ENCODE measurements at places on chromosomes 2 and 18. TPM values are rescaled to one million over a fixed set of nuclear protein-coding genes. Genes with fewer than 3 reads are reported as not detected.
A peak's percentile ranks its signal among the peaks of the same experiment; 100 is the strongest.

GRCh38 chr2:204360218-204361007 lies 184.9 kb upstream of the PARD3B start:
- no peak for DNase-seq

GRCh38 chr2:74862020-74862964 lies 28.4 kb downstream of the HK2 start:
- no peak for DNase-seq

GRCh38 chr2:163191372-163191771 lies 352.8 kb upstream of the KCNH7 start:
- no peak for DNase-seq

GRCh38 chr2:27772804-27773203 lies 1.3 kb downstream of the MRPL33 start:
- DNase-seq, result no peak

DNA sequence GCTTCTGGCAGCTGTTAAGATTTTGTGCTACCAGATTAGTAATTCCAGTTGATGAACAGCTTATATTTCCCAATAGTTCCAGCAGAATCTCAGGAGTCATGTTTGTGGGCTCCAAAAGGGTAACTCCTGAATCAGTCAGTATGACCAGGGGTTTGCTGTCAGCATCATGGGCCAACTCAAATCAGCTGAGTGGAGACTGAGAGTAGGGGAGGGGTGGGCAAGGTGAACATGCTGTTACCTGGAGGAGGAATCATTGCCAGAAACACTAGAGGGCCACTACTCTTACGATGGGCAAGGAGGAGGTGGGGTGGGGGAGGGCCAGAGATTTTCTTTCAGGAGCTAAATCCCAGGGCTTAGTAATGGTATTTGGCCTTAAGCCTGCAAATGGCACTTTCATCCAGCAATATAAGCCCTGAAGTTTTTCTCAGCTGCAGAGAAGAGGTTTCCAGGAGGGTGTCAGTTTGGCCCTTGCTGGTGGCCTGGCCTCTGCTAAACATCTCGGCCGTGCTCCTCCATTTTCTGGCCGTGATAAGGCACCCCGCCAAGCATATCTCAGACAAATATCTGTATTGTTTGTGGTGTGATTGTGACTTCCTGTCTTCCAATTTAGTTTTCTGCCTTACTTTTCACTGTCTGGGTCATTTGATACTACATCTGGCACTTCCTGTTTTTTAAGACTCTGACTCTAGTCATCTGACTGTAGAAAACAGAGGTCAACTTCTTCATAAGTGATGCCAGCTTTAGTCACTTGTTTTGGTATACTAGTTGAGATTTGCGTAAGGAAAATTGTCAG lies 120.5 kb upstream of the CXCR4 start:
- peak; percentile 27 for DNase-seq

The SERPINB7 gene
- not detected for total RNA-seq

The AFF3 gene
- total RNA-seq, result 1.5 TPM

The PRLH gene
- total RNA-seq, result not detected

The EMILIN2 gene
- 13.0 TPM for total RNA-seq

Measured in activated naive CD4-positive, alpha-beta T cell treated with anti-CD3 and anti-CD28 coated beads, Interleukin-2, amount 50 U/mL, for 72 hours (primary cell).